ENCODE measurements at places on chromosomes 2 and 18.

GRCh38 chr2:215664847-215665525, 229.1 kb upstream of the FN1 start:
- no peak for DNase-seq

GRCh38 chr18:50918153-50918552, 39.2 kb downstream of the ME2 start:
- DNase-seq: no peak

DNA sequence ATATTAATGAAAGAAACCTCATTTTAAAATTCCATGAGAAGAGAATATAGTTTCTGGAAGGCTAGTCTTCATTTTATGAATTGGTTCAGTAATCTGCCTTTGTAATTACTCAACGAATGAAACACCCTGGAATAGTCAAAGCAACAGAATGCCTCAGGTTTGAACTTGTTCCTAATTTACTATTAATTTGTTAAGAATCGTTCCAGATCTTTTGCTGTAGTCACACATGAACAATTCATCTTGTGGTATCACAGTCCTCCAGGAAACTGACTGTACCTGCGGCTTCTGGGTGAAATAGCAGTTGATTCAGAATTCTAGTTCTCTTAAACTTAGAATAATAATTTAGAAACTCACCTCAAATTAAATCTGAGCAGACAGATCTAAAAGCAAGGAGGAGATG, 282.7 kb upstream of the MAP2 start:
- no peak for DNase-seq

GRCh38 chr2:39717067-39717466, 51.4 kb downstream of the TMEM178A start:
- DNase-seq: no peak

DNA sequence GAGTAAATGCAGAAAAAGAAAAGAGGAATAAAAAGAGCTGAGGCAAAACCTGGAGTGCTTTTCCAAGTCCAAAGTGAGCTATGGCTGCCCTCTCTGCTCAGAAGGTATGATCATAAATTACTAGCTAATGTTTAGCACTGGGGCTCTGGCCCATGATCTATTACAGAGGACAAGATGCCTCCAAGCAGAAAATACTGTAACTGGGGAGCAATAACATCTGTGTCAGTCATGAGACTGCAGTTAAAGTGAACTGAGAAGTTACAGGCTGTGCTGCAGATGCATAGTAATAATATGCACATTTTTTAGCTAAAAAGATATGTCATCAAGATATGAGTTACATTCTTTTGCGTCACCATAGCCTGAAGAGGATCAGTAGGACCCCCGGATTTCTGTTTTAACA, 209.4 kb upstream of the RBBP8 start:
- DNase-seq: no peak

Data from ureter (tissue), 1 donor.